Activated naive CD4-positive, alpha-beta T cell (primary cell): ENCODE measurements at places on chromosomes 2 and 18.

DNA sequence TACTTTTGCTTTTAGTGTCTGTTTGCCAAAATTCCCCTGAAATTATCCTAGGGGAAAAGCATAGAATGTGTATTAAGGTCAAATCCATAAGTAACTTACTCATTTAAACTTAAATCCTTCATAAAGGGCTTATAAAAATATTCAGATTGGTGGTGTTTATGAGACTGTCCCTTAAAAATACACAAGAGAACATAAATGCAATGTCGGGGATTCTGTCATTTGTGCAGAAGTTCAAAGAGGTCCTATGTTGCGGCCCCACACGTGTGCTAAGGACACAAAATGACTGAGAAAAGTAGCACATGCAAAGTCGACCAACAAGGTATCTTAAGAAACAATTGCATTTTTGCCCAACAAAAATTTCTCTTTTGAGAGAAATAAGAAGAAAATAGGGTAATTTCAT is 225.1 kb downstream of the PIEZO2 start:
- no peak for DNase-seq

DNA sequence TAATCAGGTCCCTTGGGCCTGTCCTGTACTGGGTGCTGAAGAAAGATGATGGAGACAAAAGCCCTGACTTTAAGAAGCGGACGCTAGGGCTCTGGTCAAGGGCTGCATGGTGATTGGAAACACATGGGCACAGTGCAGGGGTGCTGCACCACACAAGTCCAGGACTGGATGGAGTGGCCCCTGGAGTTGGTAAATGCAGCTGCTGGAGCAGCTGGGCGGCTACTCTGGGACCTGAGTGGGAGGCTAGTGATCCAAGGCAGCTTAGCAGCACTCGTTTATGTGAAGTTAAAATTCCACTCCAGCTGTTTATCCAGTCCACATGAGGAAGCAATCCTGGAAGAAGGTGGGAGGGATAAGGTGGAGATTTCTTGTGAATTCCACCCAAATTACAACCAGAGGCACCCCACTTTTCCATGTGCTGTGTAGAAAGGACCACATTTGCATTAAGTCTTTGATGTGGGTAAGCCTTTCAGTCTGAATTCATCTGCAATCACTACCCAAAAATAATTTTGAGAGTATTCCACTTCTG is 24.9 kb downstream of the MERTK start:
- DNase-seq, result no peak

GRCh38 chr2:128180031-128180430 is 89.0 kb downstream of the UGGT1 start:
- no peak for DNase-seq

DNA sequence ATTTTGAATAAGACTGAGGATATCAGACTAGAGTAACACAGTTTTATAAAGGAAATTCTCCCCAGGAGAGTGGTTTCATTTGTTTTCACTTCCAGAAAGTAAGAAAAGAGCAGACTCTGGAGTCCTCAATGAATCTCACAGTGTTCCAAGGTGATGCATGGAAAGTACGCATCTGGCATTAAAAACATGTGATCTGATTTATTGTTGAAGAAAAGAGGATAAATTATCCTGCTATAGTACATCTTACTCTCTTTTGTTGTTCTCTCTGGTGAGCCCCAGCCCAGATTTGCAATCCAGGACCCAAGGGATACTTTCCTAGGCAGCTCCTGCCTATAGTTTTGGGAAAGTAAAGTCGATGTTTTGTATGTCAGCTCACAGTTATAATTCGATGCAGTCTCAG is 285.9 kb downstream of the CTNNA2 start:
- DNase-seq, result no peak

- no peak for DNase-seq
Measured at GRCh38 chr18:47558110-47558750, 306.8 kb upstream of the SKOR2 start.

DNA sequence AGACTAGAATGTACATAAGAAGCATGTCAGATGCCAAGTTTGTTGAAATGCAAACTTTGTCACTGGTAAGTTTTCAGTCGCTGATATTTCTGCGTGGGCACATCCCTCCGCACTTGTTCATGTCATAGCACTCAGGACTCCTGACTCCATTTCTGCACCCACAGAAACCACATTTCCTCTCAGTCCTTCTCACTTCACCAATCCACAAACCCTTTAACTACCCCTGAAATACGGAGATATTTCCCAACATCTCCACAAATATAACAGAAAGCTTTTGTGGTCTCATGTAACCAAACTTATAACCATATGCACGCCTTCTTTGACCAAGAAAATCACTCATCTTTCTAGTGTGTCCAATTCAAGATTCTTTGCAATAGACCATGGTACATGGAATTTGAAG is 276.9 kb upstream of the ERBB4 start:
- no peak for DNase-seq

DNA sequence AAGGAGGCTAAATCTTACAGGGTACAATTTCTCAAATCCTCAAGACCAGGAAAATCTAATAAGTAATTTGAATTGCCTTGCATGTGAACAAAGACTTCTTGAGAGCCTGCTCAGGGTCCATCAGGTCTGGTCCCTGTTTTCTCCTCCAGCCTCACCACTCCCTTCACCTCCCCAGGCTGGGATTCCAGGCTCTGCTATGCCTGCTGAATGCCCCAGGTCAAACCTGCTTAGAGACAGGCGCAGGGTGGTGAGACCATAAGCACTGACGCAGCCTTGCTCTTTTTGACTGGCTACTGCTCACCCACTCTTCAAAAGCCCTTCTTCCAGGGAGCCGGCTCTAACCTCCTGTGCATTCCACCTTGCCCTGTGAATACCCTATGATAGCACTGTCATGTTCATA is 356.4 kb upstream of the ACVR2A start:
- DNase-seq, result no peak

DNA sequence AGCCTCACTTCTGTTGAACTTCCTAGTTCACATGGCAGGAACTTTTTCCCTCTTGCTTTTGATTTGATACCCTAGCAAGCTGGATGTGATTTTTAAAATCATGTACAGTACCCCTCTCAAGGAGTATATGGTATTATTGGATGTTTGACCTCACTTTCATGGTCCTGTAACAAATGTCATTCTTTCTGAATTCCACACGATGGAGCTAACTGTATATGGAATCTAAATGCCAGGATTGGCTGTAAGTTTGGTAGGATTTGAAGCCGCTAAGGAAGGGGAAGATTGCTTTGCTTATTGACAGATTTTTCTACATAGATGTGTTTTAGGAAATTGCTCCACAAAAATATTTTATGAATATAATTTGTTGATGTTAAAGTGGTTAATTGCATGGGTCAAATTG is 18.3 kb downstream of the MAIP1 start:
- no peak for DNase-seq

GRCh38 chr2:127516041-127516762 is 10.1 kb downstream of the IWS1 start:
- DNase-seq, result no peak

DNA sequence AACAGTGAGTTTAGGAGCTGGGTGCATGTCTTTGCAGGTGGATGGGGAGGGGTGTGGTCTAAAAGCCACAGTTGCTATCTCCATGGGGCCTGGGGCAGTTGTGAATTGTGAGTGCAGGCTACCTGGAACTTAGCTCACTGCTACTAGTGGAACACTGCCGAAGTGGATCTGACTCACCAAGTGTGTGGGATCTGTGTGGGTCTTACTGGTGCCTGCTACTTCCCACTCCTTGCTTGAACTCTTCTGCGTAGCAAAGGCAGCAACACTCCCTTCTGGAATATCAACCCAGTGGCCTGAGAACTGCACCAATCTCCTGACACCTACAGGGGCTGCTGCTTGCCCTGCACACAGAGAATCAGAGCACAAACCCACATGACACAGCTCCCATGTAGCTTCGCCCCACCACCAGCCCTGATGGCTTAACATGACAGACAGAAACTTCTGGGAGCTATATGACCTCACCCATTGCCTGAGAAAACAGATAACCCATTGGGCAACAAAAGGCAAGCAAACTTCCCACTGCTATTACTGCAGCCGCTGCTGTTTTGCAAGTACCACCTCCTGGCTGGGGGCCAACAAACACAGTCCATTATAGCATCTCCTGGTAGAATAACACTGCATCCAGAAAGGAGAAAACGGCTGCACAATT is 455.1 kb upstream of the DDX18 start:
- DNase-seq, result no peak

DNA sequence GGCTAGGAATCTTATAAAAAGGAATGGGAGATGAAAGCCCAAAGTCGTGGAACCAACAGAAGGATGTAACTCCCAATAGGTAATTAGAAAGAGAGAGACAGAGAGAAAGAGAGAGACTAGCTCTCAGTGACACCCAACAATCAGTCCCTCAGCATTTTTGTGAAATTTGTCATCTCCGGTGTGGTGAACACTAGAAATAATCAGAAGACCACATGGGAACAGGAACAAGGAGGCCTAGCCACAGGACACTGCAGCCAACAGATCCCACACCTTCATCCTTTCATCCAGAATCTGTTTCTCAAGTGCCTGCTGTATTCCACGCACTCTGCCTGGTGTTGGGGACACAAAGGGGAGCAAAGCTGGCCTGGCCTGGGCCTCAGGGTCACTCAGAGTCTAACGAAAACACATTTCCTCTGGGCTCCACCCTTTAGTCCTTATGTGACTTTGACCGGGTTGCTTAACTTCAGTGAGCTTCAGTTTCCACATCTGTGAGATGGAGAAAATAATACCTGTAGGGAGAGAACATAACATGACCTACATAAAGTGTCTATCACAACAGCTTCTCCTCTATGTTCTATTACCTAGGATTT is 53.1 kb downstream of the EHD3 start:
- DNase-seq, result no peak

DNA sequence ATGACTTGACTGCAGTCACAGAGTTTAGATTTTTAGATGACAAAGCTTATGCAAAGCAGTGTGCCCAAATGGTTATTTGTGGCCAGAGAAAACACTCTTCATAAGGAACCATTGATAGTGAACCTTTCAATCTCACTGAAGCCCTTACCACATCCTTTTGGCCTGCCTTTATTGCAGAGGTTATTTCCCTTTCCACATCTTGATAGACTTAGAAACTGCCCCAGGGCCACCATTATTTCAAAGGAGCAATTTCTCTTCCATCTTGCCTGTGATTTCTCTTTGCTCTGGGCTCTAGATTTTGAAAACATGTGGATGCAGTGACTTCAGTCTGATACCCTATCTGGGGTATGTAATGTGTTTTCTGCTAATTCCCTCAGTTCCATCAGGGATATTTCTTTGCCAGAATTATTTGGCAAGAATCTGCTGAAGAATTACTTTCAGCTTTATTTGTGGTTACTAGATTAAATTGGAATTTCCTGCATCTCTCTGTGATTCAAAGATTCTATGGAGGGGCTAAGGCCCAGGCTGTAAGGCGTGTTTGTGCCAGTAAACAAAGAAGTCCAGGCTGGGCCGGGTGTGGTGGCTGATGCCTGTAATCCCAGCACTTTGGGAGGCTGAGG is 51.0 kb downstream of the MOGAT1 start:
- DNase-seq, result no peak
